ENCODE measurements at places on chromosomes 3 and 15. TPM values are rescaled to one million over a fixed set of nuclear protein-coding genes. Genes with fewer than 3 reads are reported as not detected.

- no peak for DNase-seq
Measured at GRCh38 chr3:40754994-40755393, 230.2 kb downstream of the ZNF621 start.

- no peak for DNase-seq
Measured at GRCh38 chr15:90957791-90958190, 3.1 kb downstream of the RCCD1 start.

SPTSSB gene
- total RNA-seq: not detected

- DNase-seq: no peak
Measured at GRCh38 chr3:16499351-16499750, 14.1 kb downstream of the RFTN1 start.

- DNase-seq: no peak
Measured at GRCh38 chr3:191296041-191296541, 33.1 kb upstream of the CCDC50 start.

- DNase-seq: no peak
Measured at GRCh38 chr3:173730391-173730790, 332.8 kb downstream of the NLGN1 start.

GRCh38 chr3:14537590-14538450 lies 2.3 kb downstream of the GRIP2 start:
- no peak for DNase-seq

DNA sequence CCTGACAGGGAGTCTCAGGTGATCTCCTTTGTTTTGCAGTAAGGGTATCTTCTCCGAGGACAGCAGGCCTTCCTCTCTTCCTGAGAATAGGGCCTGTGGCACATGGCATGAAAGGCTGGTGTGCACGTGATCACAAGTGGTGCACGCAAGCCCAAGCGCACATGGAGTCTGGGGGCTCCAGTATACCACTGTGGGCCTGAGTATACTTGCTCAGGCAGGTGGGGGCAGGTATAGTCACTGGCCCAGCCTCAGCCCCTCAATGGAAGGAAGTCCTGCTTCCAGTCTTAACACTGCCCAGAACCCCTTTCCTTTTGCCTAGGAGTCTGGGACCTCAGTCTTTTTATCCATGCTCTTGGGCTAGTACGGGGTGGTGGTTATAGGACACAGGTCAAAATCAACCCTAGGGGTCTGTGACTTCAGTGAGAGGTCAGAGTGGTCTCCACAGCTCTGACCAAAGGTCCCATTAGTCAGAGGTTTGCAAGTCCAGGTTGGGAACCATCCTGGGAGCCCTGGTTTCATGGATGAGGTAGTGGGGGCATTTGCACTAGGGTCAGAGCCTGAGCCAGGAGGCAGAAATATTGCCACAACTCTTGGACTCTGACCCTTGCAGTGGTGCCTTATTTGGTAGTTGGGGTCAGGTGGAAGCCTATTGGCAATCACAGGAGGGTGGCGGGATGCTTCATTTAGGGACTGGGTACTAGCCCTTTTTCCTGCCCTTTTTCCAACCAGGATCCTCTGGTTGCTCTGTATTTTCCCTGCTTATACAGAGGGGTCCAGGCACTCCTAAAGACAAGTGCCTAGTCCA lies 823 bp upstream of the CCDC71 start:
- no peak for DNase-seq

SIDT1 gene
- 21.3 TPM for total RNA-seq

Measured in activated T-cell treated with anti-CD3 and anti-CD28 coated beads, Interleukin-2, amount 50 U/mL, for 72 hours (primary cell).